Stomach (tissue), 19 donors: ENCODE measurements at places on chromosomes 6 and 20.

- peaks cover 7% of the 10 kb centered on the region for H3K4me1 ChIP-seq
- no peak overlapping the region for H3K27ac ChIP-seq
- no peak overlapping the region for H3K4me3 ChIP-seq
- DNase-seq, result no peak
- no peaks in the 10 kb centered on the region for H3K36me3 ChIP-seq
- no peaks in the 10 kb centered on the region for H3K27me3 ChIP-seq
Observed at GRCh38 chr6:89008815-89009374, 45.5 kb upstream of the RNGTT start.

GRCh38 chr6:14092838-14093789, 24.5 kb upstream of the CD83 start:
- no peak overlapping the region for H3K4me3 ChIP-seq
- DNase-seq, result no peak
- H3K27me3 ChIP-seq, result no peaks in the 10 kb centered on the region
- H3K36me3 ChIP-seq, result no peaks in the 10 kb centered on the region

GRCh38 chr20:35257175-35257909, 20.6 kb downstream of the MMP24OS start:
- no peak for DNase-seq
- H3K4me1 ChIP-seq, result peaks cover 12% of the 10 kb centered on the region
- no peaks in the 10 kb centered on the region for H3K27me3 ChIP-seq
- no peak overlapping the region for H3K27ac ChIP-seq
- no peak overlapping the region for H3K4me3 ChIP-seq
- H3K36me3 ChIP-seq, result no peaks in the 10 kb centered on the region

GRCh38 chr6:122405417-122405816, 6.0 kb downstream of the HSF2 start:
- no peak overlapping the region for H3K4me3 ChIP-seq
- no peaks in the 10 kb centered on the region for H3K27me3 ChIP-seq
- no peak for DNase-seq

DNA sequence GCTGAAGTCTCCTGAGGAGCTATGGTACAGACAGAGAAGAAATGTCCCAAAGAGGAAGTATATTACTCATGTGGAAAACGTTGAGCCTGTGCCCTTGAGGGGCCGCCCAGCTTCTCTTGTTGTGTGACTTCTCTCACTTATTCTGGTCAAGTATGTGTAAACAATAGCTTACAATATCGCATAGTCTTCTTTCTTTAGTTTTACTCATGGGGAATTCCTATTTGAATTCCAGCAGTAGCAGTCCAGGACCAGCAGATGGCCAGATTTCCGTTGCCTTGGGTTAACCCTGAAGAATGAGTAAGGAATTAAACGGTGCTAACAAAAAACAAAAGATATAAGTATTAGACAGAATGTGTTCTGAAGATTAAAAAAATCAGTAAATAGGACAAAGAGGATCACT, 522.0 kb upstream of the GJE1 start:
- H3K36me3 ChIP-seq, result no peaks in the 10 kb centered on the region
- H3K4me3 ChIP-seq, result no peak overlapping the region
- DNase-seq, result no peak

DNA sequence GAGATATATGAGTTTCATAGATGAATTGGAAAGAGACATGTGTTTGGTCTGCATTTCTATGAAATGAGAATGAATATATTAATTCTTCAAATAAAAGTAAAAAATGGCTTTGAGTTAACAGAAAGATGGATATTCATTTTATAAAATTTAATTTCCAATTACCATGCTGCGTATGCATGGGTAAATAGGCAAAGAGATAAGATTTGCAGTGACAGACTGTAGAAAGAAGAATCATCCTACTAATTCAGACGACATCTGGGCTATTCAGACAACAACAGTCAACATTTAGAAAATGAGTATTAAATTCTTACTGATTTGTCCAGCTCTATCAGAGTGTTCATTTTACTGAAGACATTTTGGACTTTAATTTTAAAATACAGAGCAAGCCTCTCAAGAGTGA, 602.2 kb upstream of the NRSN1 start:
- no peaks in the 10 kb centered on the region for H3K4me1 ChIP-seq
- DNase-seq, result no peak
- H3K36me3 ChIP-seq, result no peaks in the 10 kb centered on the region
- no peak overlapping the region for H3K27ac ChIP-seq
- H3K27me3 ChIP-seq, result no peaks in the 10 kb centered on the region

DNA sequence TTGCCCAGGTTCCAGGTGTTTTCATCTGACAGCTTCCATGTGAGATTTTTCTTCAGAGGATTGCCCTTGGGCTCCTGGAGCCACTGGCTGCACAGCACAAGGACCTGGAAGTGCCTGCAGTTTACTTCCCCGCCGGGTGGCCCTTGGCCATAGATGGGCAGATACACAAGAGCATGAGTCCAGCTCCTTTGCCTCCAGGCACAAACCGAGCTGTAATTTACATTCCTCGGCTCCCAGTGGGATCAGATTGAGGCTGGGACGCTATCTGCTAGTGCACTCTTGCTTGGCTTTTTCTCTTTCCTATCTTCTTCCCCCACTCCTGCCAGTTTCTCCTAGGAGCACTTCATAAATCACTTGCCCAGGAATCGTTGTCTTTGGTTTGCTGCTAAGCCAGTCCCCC, 85.4 kb upstream of the RALY start:
- no peaks in the 10 kb centered on the region for H3K27me3 ChIP-seq
- H3K27ac ChIP-seq, result no peak overlapping the region
- no peaks in the 10 kb centered on the region for H3K36me3 ChIP-seq
- H3K4me1 ChIP-seq, result peaks cover 8% of the 10 kb centered on the region
- no peak for DNase-seq

GRCh38 chr20:40673442-40673841, 15.6 kb downstream of the MAFB start:
- H3K36me3 ChIP-seq, result no peaks in the 10 kb centered on the region
- no peaks in the 10 kb centered on the region for H3K27me3 ChIP-seq
- DNase-seq, result peak; percentile 46
- H3K4me3 ChIP-seq, result no peak overlapping the region
- no peak overlapping the region for H3K27ac ChIP-seq
- H3K4me1 ChIP-seq, result peaks cover 18% of the 10 kb centered on the region

DNA sequence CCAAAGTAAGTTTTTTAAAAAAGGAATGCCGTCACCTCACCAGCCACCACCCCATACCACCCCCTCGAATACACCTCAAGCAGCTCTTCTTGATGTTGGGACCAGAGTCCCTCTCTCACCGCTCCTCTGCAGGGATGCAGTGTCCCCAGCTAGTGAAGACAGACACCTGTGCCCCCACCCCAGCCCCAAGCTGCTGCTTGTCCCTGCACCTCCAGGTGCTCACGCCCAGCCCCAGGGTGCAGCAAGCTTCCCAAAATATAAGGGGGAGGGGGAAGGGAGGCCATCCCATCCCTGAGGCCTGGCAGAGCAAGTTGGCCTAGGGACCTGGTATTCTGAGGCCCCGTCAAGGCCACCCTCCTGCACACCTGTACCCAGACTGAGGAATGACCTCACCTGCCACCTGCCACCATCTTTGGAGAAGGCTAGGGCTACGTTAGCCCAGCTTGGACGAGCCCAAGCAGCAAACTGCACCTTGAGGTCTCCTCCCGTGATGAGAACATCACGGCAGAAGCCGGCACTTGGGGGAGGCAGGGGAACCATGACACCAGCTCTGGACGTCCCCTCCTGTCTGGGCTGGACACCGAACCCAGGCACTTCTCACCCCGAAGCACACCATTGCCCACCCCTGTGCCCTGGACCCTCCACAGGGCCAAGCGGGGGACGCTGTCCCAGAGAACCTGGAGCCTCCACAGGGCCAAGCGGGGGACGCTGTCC, 25.9 kb downstream of the YTHDF1 start:
- no peak overlapping the region for H3K27ac ChIP-seq
- DNase-seq, result no peak
- no peaks in the 10 kb centered on the region for H3K4me1 ChIP-seq
- H3K36me3 ChIP-seq, result peaks cover 6% of the 10 kb centered on the region

GRCh38 chr6:169850746-169851145, 99.3 kb downstream of the ERMARD start:
- H3K36me3 ChIP-seq, result no peaks in the 10 kb centered on the region
- DNase-seq, result peak; percentile 8
- no peak overlapping the region for H3K27ac ChIP-seq
- H3K4me1 ChIP-seq, result no peaks in the 10 kb centered on the region
- no peaks in the 10 kb centered on the region for H3K27me3 ChIP-seq

DNA sequence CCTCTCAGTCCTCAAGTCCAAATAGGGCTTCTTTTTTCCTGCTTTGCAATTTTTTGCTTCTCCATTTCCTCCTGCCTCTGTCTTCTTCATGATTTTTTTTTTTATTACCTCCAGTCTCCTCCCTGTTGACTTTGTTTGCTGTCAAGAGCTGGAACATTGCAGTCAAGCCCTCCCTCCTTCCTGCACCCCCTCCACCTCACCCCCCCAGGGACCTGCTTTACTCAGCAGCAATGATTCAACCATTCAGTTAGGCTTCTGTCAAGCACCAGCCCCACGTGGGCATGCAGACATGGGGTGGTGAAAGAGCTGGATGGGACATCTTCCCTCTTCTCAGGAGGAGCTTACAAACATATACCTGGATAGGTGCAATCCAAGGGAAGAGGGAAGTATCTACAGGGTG, 142.4 kb downstream of the LRFN2 start:
- H3K4me3 ChIP-seq, result no peak overlapping the region
- no peaks in the 10 kb centered on the region for H3K27me3 ChIP-seq
- no peaks in the 10 kb centered on the region for H3K4me1 ChIP-seq
- H3K36me3 ChIP-seq, result no peaks in the 10 kb centered on the region
- no peak for DNase-seq
- no peak overlapping the region for H3K27ac ChIP-seq

GRCh38 chr6:2990932-2991506, 8.7 kb upstream of the NQO2 start:
- no peaks in the 10 kb centered on the region for H3K27me3 ChIP-seq
- DNase-seq, result no peak
- no peaks in the 10 kb centered on the region for H3K36me3 ChIP-seq
- peak overlapping the region; percentile 86 for H3K4me3 ChIP-seq
- peak overlapping the region; percentile 94 for H3K27ac ChIP-seq

GRCh38 chr6:145836772-145837171, 22.2 kb upstream of the FBXO30 start:
- no peaks in the 10 kb centered on the region for H3K27me3 ChIP-seq
- no peak for DNase-seq
- H3K4me3 ChIP-seq, result no peak overlapping the region
- H3K27ac ChIP-seq, result no peak overlapping the region
- no peaks in the 10 kb centered on the region for H3K36me3 ChIP-seq

DNA sequence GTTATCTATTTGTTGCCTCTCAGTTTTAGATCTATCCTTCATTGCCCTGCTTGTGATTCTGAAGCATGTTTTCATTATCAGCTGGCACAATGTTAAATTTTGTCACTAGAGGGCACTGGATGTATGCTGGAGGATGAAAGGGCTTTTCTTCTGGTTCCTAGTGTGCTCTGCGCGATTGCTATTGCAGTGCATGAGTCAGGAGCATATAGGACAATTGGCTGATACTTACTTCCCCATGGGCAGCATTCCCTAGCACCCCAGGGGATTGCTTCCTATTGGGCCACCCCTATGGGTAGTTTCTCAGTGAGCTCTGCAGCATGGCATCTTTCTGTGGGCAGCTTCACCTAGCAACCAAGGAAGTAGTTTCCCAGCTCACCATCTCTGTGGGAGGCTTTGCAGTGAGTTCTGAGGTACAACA, 280.3 kb upstream of the SYNCRIP start:
- no peaks in the 10 kb centered on the region for H3K4me1 ChIP-seq
- no peak for DNase-seq
- no peaks in the 10 kb centered on the region for H3K36me3 ChIP-seq
- H3K27me3 ChIP-seq, result no peaks in the 10 kb centered on the region
- no peak overlapping the region for H3K4me3 ChIP-seq

GRCh38 chr20:23278172-23278571, 72.4 kb upstream of the NXT1 start:
- no peak for DNase-seq
- H3K27me3 ChIP-seq, result no peaks in the 10 kb centered on the region
- H3K4me3 ChIP-seq, result no peak overlapping the region
- H3K36me3 ChIP-seq, result no peaks in the 10 kb centered on the region
- no peaks in the 10 kb centered on the region for H3K4me1 ChIP-seq

GRCh38 chr6:3882431-3882830, 33.3 kb downstream of the FAM50B start:
- no peak overlapping the region for H3K4me3 ChIP-seq
- peaks cover 3% of the 10 kb centered on the region for H3K4me1 ChIP-seq
- H3K36me3 ChIP-seq, result no peaks in the 10 kb centered on the region
- H3K27ac ChIP-seq, result no peak overlapping the region

DNA sequence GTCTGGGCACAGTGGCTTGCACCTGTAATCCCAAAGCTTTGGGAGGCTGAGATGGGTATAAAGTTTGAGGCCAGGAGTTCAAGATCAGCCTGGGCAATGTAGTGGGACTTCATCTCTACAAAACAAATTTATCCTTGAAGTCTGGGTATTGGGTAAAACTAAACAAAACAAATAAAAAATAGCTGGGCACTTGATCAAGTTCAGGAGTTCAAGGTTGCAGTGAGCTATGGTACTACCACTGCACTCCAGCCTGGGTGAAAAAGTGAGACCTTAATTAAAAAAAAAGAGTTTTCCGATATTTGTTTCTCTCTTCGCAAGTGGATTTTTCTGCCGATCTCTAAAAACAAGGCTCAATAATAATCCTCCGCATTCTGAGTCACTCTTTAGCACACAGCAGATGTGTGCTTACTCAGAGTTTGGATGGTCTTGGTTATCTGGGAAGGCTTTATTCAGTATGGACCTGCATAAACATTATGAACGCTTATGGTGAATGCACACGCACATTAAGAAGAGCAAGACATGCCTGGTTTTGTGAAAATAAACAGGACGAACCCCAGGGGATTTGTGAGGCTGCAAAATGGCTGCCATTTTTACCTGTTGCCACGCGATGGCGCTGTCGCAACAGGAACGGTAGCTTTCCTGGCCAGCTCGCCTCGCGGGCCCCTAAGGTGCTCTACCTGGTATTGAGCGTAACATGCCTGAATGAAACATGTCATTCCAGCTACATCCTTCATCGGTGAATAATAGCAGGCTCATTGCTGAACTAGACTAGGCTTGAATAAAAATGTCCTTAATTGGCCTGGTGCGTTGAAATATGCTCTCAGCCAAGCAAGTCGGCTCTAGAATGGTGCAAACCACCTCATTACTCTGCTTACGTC, 6.0 kb downstream of the OPN5 start:
- no peak overlapping the region for H3K27ac ChIP-seq
- H3K27me3 ChIP-seq, result peaks cover 17% of the 10 kb centered on the region
- no peaks in the 10 kb centered on the region for H3K4me1 ChIP-seq
- no peak overlapping the region for H3K4me3 ChIP-seq
- peak; percentile 69 for DNase-seq
- no peaks in the 10 kb centered on the region for H3K36me3 ChIP-seq

- H3K27me3 ChIP-seq, result no peaks in the 10 kb centered on the region
- no peak overlapping the region for H3K4me3 ChIP-seq
- DNase-seq, result no peak
- H3K4me1 ChIP-seq, result no peaks in the 10 kb centered on the region
- H3K27ac ChIP-seq, result no peak overlapping the region
Observed at GRCh38 chr20:6976106-6976900, 208.8 kb downstream of the BMP2 start.

DNA sequence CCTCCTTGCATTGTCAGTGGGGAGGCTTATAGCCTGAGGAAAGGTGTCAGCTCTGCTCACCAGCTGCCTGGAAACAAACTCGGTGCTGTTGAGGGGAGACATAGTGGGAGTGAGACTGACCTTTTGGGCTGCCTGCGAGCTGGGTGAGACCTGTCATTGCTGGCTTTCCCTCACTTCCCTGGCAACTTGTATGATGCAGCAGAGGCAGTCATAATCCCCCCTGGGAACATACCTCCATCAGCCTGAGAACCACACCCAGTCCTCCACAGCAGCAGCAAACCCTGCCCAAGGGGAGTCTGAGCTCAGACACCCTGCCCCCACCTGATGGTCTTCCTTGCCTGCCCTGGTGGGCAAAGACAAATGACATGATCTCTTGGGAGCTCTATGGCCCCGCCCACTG, 521.2 kb upstream of the IMPG1 start:
- H3K4me3 ChIP-seq, result no peak overlapping the region
- H3K36me3 ChIP-seq, result no peaks in the 10 kb centered on the region
- no peaks in the 10 kb centered on the region for H3K4me1 ChIP-seq
